ENCODE measurements at places on chromosomes 13 and 19. TPM values are rescaled to one million over a fixed set of nuclear protein-coding genes. Genes with fewer than 3 reads are reported as not detected.

The ZNF90 gene
- total RNA-seq, result 27.3 TPM

DNA sequence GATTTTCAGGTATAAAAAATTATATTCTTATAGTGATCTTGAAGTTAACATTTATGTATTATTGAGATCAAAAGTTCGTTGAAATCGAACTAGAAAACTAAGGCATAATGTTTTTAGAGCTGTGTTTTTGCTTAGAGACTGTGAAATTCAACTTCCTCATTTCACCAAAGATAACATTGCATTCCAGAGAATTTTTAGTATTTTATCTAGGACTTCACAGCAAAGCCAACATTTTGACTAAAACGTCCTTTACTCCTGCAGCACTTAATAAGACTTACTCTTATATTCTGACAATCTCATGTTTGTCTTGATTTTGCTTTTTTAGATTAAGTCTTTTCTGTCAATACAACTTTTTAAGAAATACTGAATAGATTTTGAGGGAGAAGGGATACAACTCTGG is 4.7 kb downstream of the KCTD4 start:
- H3K27ac ChIP-seq, result peak overlapping the region; percentile 43
- H3K27me3 ChIP-seq, result no peaks in the 10 kb centered on the region
- DNase-seq, result no peak
- H3K4me1 ChIP-seq, result peaks cover 6% of the 10 kb centered on the region
- no peak overlapping the region for H3K4me3 ChIP-seq
- no peaks in the 10 kb centered on the region for H3K36me3 ChIP-seq

- H3K4me3 ChIP-seq, result no peak overlapping the region
- H3K27ac ChIP-seq, result no peak overlapping the region
- H3K36me3 ChIP-seq, result no peaks in the 10 kb centered on the region
- H3K27me3 ChIP-seq, result no peaks in the 10 kb centered on the region
These were observed 22.8 kb upstream of the EMP3 start for GRCh38 chr19:48302600-48302959.

DNA sequence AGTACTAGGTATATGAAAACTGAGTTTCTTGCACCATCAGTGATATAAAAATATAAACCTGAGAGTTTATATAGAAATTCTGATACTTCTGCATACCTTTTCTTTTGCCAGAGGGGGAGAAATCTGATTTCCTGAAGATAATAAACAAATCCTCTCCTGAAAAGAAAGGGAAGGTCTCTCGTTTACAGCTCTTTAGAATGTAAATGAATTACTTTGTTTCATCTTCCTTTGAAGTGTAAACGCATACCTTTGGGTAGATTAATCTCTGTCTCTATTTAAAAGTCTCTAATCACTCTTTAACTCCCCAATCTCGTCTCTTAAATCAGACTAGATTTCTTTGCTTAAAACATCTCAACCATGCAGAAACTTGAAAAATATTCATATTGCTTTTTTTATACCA is 1092.9 kb downstream of the SLITRK5 start:
- no peaks in the 10 kb centered on the region for H3K27me3 ChIP-seq
- no peak overlapping the region for H3K27ac ChIP-seq
- no peak overlapping the region for H3K4me3 ChIP-seq
- no peaks in the 10 kb centered on the region for H3K36me3 ChIP-seq
- H3K4me1 ChIP-seq, result peaks cover 6% of the 10 kb centered on the region

The KLK12 gene
- not detected for total RNA-seq

GRCh38 chr19:19059018-19059836 is 4.6 kb upstream of the SLC25A42 start:
- H3K4me3 ChIP-seq, result no peak overlapping the region
- H3K27ac ChIP-seq, result no peak overlapping the region
- peaks cover 3% of the 10 kb centered on the region for H3K27me3 ChIP-seq
- H3K4me1 ChIP-seq, result peaks cover 15% of the 10 kb centered on the region
- no peak for DNase-seq

DNA sequence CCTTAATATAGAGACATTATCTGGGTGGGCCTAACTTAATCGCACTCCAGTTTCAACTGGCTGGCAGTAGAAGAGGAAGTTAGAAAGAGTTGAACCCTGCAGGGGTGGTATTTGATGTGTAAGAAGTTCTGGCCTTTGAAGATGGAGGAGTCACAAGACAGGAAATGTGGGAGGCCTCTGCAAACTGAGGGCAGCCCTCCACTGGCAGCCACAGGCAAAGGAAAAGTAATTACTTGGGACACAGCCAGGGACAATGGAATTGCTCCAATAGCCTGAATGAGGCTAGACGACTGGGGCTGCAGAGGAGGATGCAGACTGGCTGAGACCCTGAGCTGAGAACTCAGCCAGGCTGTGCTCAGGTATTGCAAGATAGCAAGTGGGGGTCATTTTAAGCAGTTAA is 703.3 kb upstream of the ARGLU1 start:
- no peak overlapping the region for H3K4me3 ChIP-seq
- peak; percentile 5 for DNase-seq
- peak overlapping the region; percentile 8 for H3K27ac ChIP-seq
- H3K4me1 ChIP-seq, result peaks cover 23% of the 10 kb centered on the region

- H3K4me3 ChIP-seq, result no peak overlapping the region
- no peaks in the 10 kb centered on the region for H3K36me3 ChIP-seq
- no peak for DNase-seq
These were observed 23.9 kb upstream of the NCCRP1 start for GRCh38 chr19:39172700-39173501.

GRCh38 chr19:1612114-1613086 is 7.1 kb upstream of the UQCR11 start:
- H3K27me3 ChIP-seq, result peaks cover 4% of the 10 kb centered on the region
- H3K27ac ChIP-seq, result no peak overlapping the region
- no peak overlapping the region for H3K4me3 ChIP-seq
- peaks cover 5% of the 10 kb centered on the region for H3K4me1 ChIP-seq

GRCh38 chr13:78686461-78686860 is 27.5 kb upstream of the OBI1 start:
- H3K27ac ChIP-seq, result no peak overlapping the region
- H3K36me3 ChIP-seq, result peaks cover 2% of the 10 kb centered on the region
- H3K4me3 ChIP-seq, result no peak overlapping the region
- H3K4me1 ChIP-seq, result no peaks in the 10 kb centered on the region

The IL11 gene
- total RNA-seq, result 0.56 TPM

- H3K4me1 ChIP-seq, result peaks cover 6% of the 10 kb centered on the region
- no peak overlapping the region for H3K27ac ChIP-seq
- DNase-seq, result peak; percentile 6
- no peak overlapping the region for H3K4me3 ChIP-seq
- no peaks in the 10 kb centered on the region for H3K27me3 ChIP-seq
These were observed 908.0 kb upstream of the ATXN8OS start for GRCh38 chr13:69199664-69200063.

DNA sequence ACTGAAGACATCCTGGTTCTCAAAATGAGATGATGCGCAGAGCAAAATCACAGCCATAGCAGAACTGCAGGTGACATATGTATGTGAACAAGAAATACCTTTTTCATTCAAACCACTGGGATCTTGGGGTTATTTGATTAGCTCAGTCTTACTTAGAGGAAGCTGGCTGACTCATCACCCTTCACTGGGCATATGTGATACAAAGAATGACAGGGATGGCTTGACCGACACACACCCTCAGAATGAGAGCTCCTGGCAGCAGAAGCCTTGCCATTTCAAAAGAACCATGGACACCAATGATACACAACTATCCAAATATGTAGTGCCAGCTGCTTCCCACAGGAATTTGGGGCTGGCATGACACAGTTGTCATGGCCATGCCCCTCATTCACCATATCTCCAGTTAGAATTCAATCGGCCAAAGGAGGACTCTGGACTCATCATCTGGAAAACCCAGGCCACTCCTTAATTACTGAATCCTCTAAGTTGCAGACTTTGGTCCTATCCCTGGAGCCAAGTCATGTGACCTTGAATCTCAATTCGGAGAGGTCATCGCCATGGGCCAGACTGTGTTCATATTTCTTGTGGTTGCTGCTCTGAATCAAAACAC is 115.8 kb downstream of the KATNAL1 start:
- no peak for DNase-seq
- H3K36me3 ChIP-seq, result no peaks in the 10 kb centered on the region
- H3K4me1 ChIP-seq, result peaks cover 22% of the 10 kb centered on the region
- no peaks in the 10 kb centered on the region for H3K27me3 ChIP-seq
- no peak overlapping the region for H3K27ac ChIP-seq
- no peak overlapping the region for H3K4me3 ChIP-seq

- H3K36me3 ChIP-seq, result peaks cover 3% of the 10 kb centered on the region
- H3K4me1 ChIP-seq, result peaks cover 21% of the 10 kb centered on the region
- H3K4me3 ChIP-seq, result no peak overlapping the region
- no peak for DNase-seq
These were observed 128.7 kb downstream of the KLF12 start for GRCh38 chr13:74005320-74006157.

- H3K4me1 ChIP-seq, result no peaks in the 10 kb centered on the region
- peak; percentile 14 for DNase-seq
- H3K36me3 ChIP-seq, result no peaks in the 10 kb centered on the region
These were observed 23.3 kb downstream of the LYPD4 start for GRCh38 chr19:41821003-41821735.

The UPK1A gene
- total RNA-seq, result not detected

The ZNF222 gene
- 8.1 TPM for total RNA-seq

DNA sequence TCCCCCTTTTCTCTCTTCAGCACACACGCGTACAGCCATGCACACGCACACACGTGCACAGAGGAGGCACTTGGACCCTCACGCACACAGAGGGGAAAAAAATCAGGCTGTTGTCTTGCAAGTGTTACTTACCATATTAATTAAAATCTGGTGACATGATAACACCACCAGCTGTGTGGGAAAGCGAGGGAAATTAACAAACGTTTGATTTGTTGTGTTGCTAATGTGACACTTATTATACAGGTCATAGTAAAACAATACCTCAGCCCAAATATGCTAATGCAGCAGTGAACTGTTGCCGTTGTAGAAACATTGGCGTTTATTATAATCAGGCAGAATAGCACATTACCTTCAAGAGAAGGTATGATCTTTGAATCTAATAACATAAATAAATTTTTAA is 211.7 kb downstream of the TEX29 start:
- no peak overlapping the region for H3K4me3 ChIP-seq
- DNase-seq, result no peak
- H3K4me1 ChIP-seq, result peaks cover 52% of the 10 kb centered on the region
- no peak overlapping the region for H3K27ac ChIP-seq
- peaks cover 43% of the 10 kb centered on the region for H3K27me3 ChIP-seq

- no peak for DNase-seq
- H3K4me3 ChIP-seq, result no peak overlapping the region
- no peaks in the 10 kb centered on the region for H3K4me1 ChIP-seq
These were observed 94.2 kb downstream of the ZNF737 start for GRCh38 chr19:20471431-20471830.

The SULT2A1 gene
- total RNA-seq, result not detected

- H3K36me3 ChIP-seq, result peaks cover under 1% of the 10 kb centered on the region
- peaks cover 71% of the 10 kb centered on the region for H3K4me1 ChIP-seq
- no peak overlapping the region for H3K27ac ChIP-seq
- H3K27me3 ChIP-seq, result peaks cover 39% of the 10 kb centered on the region
These were observed 1.3 kb upstream of the RUBCNL start for GRCh38 chr13:46388308-46388707.
